Dermis microvascular lymphatic vessel endothelial cell (primary cell): ENCODE measurements at places on chromosomes 6 and 20.
A peak's percentile ranks its signal among the peaks of the same experiment; 100 is the strongest.

DNA sequence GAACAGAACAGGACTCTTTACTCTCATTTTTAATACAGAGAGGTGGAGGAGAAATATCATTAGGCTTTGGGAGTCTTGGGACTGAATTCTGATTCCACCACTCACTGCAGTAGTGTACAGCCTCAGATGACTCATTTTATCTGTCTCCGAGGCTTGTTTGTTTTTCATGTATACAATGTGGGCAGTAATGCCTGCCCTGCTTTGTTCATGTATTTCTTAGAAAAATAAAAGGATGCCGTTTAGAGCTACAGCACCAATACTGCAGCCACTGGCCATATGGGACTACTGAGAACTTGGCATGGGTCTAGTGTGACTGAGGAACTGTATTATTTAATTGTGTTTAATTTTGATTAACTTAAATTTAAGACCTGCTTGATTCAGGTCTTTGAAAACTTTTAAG, 41.2 kb upstream of the JAG1 start:
- peak; percentile 76 for DNase-seq

GRCh38 chr6:50047026-50047425, 2.7 kb downstream of the DEFB112 start:
- DNase-seq, result no peak

DNA sequence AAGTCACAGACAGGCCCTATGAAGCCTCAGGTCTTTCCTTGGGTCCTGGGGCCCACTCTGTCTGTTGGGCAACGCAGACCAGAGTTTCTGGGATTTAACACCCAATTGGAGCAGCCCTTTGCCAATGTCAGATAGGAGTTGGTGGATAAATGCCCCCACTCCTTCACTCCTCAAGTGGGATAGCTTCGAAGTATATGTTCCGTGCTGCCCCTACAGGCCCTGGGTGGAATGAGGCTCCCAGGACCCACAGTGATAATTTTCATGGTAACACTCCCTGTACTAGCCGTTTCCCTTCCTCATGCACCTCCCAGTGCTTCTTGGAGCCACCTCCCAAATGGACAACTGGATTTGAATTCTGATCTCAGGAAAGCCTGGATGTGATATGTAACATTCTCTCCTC, 145.4 kb downstream of the FOXA2 start:
- DNase-seq, result no peak

DNA sequence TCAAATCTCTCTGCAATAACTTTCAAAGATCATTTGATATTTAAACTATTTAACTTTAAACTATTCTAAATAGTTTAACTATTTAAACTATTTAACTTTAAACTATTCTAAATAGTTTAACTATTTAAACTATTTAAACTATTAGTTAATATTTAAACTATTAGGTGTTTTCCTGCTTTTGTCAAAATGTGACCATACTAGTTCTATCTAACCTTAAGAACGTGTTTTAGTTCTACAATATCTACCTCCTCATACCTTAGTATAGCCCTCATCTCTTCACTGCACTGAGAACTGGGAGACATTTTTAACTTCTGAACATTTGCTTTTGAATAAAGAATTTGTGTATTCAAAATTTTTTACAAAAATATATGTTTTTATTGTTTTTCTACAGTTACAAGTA, 429.1 kb downstream of the ADGRB3 start:
- no peak for DNase-seq

GRCh38 chr6:73314577-73315492, 39.2 kb downstream of the DPPA5 start:
- DNase-seq, result no peak

- DNase-seq, result no peak
Observed at GRCh38 chr20:47676912-47677634, 108.2 kb downstream of the SULF2 start.

GRCh38 chr6:166955865-166956443, 396 bp downstream of the RNASET2 start:
- no peak for DNase-seq

DNA sequence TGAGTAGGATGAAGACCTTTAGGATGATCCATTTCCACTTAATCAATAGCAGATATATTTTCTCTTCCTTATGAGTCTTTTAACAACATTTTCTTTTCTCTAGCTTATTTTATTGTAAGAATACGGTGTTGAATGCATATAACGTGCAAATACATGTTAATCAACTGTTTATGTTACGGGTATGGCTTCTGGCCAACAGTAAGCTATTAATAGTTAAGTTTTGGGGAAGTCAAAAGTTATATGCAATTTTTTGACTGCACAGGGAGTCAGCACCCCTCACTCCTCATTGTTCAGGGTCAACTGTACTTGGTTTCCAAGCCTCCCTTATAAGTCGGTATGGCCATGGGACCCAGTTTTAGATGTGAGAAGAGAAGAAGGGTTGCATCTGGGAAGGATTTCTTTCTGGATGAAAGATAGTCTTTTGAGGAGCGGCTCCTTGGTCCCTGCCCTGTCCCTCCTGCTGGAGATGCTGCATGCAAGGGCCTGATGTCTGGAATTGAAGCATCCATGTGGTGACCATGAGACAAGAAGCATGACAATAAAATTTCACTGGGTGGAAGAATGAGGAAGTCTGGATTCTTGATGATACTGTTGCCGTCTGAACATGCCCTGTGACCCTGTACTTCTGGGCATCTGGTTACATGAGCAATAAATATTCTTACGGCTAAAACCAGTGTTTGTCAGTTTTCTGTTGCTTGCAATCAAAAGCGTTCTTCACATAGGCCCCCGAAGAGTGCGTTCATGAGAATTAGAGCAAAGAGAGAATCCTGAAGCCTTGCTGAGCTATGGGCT, 194.7 kb upstream of the PMEPA1 start:
- no peak for DNase-seq

- no peak for DNase-seq
Observed at GRCh38 chr6:113344969-113345368, 512.2 kb upstream of the MARCKS start.

- no peak for DNase-seq
Observed at GRCh38 chr6:155561257-155561965, 105.8 kb upstream of the NOX3 start.
